NCI-H2227 treated with DMSO at 0.1 percent for 48 hours (cell line): ENCODE measurements at places on chromosomes 12 and 14.

DNA sequence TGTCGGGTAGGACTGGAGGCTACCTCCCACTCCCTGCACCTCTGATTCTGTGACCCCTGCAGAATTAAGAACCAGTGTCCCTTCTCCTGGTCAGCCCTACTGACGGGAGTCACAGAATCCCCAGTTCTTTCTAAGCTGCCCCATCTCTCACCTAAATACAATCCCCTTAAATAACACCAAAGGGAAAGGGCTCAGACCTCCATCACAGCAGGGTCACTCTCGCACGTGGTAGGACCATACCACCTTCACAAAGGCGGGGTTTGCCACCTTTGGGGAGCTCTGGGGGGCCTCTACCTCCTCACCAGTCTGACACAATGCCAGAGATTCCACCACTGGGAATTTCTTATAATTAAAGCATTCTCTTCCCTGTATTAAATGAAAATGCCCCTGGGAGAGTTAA, 35.6 kb downstream of the DAD1 start:
- DNase-seq = no peak

DNA sequence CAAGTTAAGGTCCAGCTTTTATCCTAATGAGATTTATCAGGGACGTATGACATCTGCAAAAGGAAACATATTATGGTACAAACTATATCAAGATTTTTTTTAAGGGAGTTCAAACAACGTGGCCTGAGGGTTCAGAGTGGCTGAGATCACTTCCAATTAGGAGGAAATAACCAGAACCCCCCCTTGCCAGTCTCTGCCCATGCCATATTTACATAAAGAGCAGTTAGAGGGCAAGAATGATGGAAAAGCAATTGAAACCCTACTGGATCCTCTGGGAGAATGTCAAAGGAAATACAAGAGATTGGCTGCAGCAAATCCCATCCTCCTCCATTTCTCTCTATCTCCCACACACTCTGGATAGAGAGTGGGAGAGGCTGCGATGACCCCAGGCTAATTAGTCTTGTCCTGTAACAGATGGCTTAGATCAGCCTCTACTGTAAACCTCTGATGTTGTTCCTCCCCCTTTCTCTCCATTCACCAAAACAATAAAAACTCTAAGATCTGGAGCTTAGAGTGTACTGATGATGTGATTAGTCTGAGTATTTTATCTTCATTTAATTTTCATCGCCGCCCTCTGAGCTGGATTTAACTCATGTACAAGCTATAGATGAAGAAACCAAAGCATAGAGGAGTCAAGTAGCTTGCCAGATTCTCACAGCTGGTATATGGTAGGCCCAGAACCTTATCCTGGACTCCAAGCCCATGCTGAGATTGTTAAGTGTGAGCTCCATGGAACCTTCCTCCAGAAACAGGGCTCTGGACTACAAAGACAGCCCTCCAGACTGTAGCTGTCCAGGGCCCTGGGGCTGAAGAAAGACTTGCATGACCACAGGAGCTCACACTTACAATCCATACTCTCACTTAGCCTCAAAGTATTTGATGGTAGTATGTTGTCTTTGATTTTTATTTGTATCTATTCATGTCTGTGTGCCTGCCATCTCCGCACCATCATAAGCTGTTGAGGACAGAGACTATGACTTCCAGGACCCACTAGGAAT, 54.1 kb upstream of the GNG2 start:
- DNase-seq = no peak

DNA sequence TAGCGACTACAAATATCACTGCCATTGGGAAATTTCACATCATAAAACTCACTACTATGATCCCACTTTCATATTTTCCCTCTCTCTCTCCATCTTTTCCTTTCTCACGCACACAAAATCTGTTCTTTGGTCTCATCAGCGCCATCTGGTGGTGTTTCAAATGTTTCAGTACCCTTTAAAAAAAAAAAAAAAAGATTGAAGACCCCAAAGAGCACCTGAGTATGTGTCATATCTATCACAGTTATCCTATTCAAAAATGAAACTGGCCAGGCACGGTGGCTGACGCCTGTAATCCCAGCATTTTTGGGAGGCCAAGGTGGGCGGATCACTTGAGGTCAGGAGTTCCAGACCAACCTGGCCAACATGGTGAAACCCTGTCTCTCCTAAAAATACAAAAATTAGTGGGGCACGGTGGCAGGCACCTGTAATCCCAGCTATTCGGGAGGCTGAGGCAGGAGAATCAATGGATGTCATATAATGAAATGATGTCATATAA, 72.4 kb downstream of the TTC9 start:
- peak; percentile 47 for DNase-seq

DNA sequence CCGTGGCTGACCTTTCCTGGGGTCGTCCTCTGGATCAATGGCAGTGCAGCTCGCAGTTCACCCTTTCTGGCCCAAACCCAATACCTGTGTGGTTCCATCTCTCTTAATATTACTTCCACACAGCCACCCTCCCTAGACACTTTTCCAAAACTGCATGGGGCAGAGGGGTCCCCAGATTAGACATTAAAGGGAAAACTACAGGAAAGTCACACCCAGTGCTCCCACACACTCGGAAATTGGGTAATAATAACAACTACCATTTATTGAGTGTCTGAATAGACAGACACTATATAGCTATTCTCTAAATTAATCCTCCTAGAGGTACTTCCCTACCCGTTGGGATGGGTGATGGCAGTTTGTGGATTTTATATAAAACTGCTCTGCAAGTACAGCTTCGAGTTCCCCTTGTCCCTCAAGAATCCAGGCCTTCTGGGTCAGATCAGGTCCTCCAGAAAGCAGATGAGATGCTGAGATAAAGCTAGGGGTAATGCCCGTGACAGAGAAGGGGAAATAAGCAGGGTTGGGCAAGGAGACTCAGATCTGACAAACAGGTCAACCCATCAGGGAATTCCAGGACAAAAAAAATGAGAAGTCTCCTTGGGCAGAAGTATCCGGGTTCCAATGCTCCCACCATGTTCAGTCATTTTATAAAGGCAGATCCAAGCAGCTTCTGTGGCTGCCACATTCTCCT, 795 bp upstream of the PXN start:
- no peak for DNase-seq

GRCh38 chr12:82099216-82099615, 259.0 kb downstream of the CCDC59 start:
- DNase-seq = no peak

- DNase-seq = no peak
These were observed 13.5 kb downstream of the AMN1 start for GRCh38 chr12:31715283-31715825.

DNA sequence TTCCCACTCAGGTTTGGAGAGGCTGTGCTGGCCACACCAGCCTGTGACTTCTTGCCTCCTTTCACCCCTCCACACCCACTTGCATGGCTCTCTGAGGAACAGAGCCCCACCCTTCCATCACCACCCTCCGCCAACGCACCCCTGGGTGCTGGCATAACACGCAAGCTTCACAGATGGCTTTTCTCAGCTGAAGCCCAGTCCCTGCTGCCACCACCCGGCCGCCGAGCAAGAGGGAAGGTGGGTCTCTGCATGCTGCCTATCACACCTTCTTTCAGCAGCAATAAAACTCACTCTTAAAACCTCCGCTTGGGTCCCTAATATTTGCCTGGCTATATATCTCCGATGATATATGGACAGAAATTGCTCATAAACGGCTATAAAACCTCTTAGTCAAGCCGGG, 41.6 kb downstream of the SMUG1 start:
- no peak for DNase-seq

- no peak for DNase-seq
These were observed 455.6 kb upstream of the SEL1L start for GRCh38 chr14:81989211-81989610.

GRCh38 chr14:71169861-71170260, 262.6 kb downstream of the PCNX1 start:
- DNase-seq = no peak
